ENCODE measurements at places on chromosomes 6 and 20. TPM values are rescaled to one million over a fixed set of nuclear protein-coding genes. Genes with fewer than 3 reads are reported as not detected.

The KHDC1L gene
- not detected for total RNA-seq

The SLC32A1 gene
- not detected for total RNA-seq

The VIP gene
- not detected for total RNA-seq

The C20orf204 gene
- under 0.01 TPM for total RNA-seq

The KCNG1 gene
- 60.2 TPM for total RNA-seq

The HCK gene
- not detected for total RNA-seq

The NR2E1 gene
- total RNA-seq, result not detected

The TREML2 gene
- 0.08 TPM for total RNA-seq

The SYCP2 gene
- total RNA-seq, result 0.04 TPM

The BLOC1S5 gene
- total RNA-seq, result 7.9 TPM

The CNR1 gene
- not detected for total RNA-seq

The SPINT4 gene
- total RNA-seq, result not detected

The HDGFL1 gene
- not detected for total RNA-seq

The SLC22A23 gene
- total RNA-seq, result 12.7 TPM

The TTLL9 gene
- not detected for total RNA-seq

The NCOA3 gene
- 25.0 TPM for total RNA-seq

The RFX6 gene
- total RNA-seq, result not detected

The FYN gene
- 51.2 TPM for total RNA-seq

The DIDO1 gene
- 23.4 TPM for total RNA-seq

The MYO6 gene
- total RNA-seq, result 9.4 TPM
